ENCODE measurements at places on chromosomes 12 and 14.

GRCh38 chr12:100720016-100720654 lies 74.4 kb upstream of the ANO4 start:
- DNase-seq, result no peak

- no peak for DNase-seq
These were observed 32.2 kb upstream of the DCD start for GRCh38 chr12:54680374-54680773.

GRCh38 chr12:5737778-5738177 lies 207.3 kb downstream of the ANO2 start:
- no peak for DNase-seq

GRCh38 chr14:80216818-80217217 lies 5.5 kb upstream of the DIO2 start:
- DNase-seq, result no peak

DNA sequence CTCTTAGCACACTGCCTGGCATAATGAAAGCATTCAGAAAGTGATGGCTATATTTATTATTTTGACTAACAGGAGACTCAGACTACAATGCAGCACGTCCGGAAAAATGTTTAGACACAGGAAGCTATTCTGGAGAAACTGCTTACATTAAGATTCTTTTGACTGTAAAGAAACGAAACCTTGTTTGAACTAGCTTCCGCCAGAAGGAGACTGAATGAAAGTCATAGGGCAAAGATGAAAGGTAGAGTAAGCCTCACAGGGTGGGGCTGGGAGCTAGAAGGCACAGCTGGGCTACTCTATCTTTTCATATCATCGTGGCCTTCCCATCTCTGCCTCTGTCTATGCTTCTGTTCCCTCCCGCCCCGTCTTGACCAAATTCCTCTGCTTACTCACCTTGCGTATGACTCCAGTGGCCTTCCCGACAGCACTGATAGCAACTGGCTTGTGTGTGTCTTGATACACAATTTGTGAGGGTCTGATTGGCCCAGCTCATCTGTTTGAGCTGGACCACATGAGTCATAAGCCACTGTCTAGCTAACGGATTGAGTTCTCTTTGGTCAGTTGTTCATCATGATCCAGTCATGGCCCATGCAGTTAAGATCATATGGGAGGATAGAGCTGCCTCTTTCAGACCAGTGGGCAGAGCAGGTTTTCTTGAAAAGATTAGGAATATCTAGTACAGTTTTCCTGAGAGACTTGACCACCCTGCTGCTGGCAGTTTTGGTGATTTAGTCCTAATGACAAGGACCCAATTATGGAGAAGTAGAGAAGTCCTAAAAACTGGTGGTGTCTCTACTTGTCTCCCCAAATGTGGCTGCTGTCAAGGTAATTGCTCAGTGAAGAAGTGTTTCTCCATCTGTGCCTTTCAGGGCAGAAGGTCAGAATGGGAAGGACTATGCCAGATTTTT lies 151.5 kb upstream of the SLC38A2 start:
- no peak for DNase-seq

DNA sequence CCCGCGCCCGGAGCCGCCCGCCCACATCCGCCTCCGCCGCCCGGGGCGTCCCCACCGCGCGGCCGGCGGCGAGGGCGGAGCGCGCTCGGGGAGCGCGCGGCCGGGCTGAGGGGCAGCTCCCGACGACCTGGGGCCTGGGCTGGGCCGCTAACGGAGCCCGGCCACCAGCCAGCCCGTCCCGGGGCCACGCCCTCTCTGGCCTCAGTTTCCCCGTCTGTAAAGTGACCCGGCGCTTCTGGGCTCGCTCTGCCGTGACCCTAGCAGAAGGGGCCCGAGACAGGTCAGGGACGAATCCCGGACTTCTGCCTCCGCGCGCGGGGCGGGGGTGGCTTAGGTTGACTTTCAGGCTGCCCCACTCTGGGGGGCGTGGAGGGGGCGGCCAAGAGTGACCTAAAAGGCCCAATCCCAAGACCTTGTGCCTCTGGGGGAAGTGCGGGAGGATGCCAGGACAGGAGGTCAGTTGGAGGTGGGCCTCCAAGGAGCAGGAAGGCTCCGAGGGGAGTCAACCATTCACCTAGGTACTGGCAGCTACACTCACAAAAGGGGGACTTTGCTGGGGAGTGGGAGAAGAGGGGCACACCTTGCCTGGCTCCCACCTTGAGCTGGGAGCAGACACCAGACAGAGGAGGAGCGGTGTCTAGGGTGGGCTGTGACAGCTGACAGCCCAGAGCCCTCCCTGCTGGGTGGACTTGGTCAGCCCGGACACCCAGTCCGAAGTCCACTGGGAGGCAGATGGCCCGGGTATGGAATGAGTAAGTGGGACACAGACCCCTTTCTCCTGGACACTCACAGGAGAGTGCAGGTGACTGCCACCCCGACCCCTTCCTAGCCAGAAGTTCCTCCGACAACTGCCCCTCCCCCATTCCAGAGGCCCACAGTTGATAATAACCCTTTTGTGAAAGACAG lies 486 bp upstream of the AKT1 start:
- peak; percentile 22 for DNase-seq

DNA sequence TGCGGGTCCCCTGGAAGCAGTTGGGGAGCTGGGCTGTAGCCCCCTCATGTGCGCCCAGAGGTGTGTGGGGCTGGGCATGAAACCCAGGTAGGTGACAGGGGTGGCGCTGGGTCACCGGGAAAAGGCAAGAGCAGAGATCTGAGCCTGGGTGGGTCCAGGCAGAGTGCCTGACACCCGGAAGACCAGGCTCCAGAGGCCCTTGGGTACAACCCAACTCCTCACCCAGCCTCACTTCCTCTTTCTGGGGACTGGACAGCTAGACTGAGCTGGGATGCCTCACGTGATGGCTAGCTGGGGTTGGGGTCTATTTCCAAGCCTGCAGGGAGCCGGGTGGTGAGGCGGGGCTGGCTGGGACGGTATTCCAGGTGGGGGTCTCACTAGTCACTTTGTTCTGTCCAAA lies 16.3 kb upstream of the CYP46A1 start:
- no peak for DNase-seq

GRCh38 chr12:88946372-88946997 lies 366.2 kb upstream of the KITLG start:
- DNase-seq, result no peak

Data from NCI-H510A treated with DMSO at 0.1 percent for 48 hours (cell line).